ENCODE measurements at places on chromosomes 7 and 10. TPM values are rescaled to one million over a fixed set of nuclear protein-coding genes. Genes with fewer than 3 reads are reported as not detected.
A peak's percentile ranks its signal among the peaks of the same experiment; 100 is the strongest.

CALN1 gene
- total RNA-seq = not detected

TRIP6 gene
- total RNA-seq = 55.7 TPM

PPP1R17 gene
- total RNA-seq = not detected

HABP2 gene
- not detected for total RNA-seq

ZNF425 gene
- 0.97 TPM for total RNA-seq

PPP1R3A gene
- not detected for total RNA-seq

ZNF248 gene
- 9.8 TPM for total RNA-seq

PRSS2 gene
- total RNA-seq = 9.0 TPM

BAZ1B gene
- 43.5 TPM for total RNA-seq

GRCh38 chr7:151086802-151087244, 548 bp downstream of the AGAP3 start:
- DNase-seq = no peak

DNA sequence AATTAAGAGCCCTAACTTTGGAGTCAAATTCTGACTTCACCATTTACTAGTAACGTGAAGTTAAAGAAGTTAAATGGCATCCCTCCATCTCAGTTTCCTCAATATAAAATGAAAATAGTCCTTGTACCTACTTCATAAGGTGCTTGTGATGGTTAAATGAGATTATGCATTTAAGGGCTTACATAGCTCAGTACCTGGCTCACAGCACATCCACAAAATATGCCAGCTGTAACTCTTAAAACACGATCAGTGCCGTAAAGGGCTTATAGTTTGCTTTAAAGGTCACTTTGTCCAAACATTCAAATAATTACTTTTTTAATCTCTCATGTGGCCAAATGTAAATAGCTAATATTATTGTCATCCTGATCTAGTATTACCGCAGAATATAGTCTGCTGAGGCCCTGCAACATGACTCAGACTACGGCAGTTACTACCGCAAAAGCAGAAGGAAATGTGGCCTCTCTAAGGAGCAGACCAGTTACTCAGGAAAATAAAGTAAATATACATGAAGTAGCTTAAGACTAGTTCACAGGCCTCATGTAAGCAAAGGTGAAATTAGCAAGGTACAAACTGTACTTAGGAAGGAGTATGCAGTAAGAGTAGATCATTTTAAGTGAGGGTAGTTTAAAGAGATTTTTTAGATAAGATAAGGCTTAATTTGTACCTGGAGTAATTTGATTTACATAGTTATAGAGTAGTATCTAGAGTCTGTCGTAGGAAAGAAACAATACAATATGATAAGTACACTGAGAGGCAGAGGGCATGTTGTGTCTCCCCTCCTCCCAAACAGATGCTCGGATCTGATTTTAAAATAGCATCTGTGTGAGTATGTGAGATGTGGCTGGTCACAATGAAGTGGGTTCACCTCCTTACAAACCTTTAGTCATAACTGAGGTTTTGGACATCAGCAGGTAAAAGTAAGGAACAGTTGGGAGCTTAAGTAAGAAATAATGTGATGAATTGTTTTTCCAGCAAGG, 13.1 kb downstream of the CASP2 start:
- no peak for DNase-seq

DNA sequence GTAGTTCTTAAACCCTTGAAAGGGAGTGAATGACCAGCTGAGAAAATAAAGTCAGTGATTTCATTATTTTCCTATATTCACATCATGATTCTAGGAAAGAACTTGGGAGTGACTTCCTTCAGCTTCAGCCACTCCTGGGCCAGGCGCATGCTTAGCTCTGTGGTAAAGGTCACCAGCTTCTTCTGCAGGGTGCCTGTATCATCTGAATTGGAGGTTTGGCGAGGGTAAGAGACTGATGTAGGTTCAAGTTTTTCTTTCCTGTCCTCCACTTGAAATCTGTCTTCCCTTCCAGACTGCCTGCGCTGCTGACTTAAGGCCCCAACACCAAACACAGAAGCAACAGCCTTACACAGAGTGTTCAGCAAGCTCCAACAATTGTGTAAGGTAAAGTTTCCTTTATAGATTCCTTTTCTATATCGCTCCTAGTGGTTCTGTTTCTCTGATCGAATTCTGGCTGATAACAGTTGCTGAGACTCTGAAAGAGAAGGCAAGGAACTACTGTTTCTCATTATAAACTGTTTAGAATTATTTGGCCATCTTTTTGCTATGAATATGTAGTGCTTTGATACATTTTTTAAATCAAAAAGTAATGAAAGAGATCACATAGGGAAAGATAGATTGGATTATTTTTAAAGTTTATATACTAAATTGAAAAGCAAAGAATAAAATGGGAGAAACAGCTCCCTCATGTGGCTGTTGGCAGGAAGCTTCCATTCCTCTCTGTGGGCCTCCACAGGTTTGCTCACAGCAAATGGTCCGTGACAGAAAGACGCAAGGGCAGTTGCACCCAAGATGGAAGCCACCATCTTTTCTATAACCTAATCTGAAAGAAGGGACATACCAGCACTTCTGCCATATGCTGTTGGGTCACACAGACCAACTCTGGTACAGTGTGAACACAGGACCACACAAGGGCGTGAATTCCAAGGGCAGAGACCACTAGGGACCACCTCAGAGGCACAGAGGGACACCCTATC, 14.0 kb downstream of the GATAD1 start:
- DNase-seq = no peak

- DNase-seq = no peak
Observed at GRCh38 chr7:18700147-18700546, 204.6 kb downstream of the HDAC9 start.

DNA sequence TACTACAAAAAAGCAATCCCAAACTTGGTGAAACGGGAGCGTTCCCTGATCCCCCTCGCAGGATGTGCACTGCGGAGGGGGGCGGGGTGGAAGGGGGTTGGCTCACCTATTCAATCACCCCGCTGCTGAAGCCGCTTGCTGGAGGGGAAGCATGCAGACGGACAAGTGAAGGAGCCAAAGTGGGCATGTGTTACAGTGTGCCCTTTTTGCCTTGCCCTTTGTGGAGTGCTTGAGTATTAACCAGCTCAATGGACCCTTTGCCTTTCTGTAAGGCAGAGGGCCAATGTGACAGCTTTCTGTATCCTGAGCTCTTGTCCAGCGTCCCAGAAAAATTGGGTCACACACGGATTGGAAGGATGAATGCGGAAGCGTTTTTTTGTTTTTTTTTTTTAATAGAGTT, 348.9 kb upstream of the NPSR1 start:
- DNase-seq = no peak

DNA sequence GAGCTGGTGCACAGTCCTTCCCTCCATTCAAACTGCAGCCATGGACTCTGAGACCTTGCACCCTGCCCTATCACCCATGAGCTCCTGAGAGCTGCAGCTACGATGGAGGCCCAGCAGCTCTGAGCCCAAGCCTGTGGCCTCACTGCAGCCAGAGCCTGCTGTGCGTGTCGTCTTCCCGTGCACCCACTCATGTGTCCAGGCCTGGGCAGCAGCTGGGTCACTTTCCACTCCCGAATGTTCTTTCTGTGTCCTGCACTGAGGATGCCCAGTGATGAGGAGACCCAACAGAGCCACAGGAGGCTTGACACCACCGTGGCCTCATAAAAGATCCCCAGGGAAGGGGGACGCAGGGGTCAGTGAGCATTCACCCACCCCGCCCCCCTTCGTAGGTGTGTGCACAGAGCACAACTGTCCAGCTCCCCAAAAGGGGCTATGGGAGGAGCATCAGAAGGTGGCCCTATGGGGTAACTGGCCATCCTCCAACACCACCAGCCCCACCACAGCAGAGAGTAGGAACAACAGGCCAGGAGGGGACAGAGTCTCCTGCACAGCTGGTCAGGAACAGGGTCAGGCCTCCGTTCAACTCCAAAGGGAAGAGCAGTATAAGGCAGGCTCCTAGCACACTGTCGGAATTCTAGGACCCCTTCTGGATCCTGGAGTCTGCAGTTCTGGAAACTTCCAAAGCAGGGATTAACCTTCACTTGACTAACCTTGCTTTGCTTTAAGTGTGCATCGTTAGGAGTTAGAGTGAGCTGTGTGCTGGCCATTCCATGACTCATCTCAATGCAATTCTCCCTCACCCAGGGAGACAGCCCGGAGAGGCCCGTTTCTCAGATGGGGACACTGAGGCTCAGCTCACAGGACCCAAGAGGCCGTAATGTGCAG, 52.6 kb downstream of the RASGEF1A start:
- no peak for DNase-seq

- DNase-seq = no peak
Observed at GRCh38 chr7:74525881-74526280, 72.2 kb downstream of the GTF2IRD1 start.

DNA sequence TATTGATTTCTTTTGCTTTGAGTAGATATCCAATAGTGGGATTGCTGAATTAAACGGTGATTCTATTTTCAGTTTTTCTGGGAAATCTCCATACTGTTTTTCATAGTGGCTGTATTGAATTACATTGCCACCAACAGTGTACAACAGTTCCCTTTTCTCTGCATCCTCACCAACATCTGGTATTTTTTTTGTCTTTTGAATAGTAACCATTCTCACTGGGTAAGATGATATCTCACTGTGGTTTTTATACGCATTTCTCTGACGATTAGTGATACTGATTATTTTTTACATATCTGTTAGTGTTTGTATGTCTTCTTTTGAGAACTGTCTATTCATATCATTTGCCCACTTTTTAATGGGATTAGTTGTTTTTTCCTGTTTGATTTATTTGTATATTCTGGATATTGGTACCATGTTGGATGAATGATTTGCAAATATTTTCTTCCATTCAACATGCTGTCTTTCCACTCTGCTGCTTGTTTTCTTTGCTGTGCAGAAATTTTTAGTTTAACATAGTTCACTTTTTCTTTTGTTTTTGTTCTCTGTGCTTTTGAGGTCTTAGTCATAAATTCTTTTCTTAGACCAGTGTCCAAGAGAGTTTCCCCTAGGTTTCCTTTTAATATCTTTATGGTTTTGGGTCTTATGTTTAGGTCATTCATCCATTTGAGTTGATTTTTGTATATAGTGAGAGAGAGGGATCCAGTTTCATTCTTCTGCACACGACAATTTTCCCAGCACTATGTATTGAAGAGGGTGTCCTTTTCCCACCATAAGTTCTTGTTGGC, 584.7 kb downstream of the PHTF2 start:
- no peak for DNase-seq

- no peak for DNase-seq
Observed at GRCh38 chr7:83732305-83732704, 83.4 kb upstream of the SEMA3E start.

DNA sequence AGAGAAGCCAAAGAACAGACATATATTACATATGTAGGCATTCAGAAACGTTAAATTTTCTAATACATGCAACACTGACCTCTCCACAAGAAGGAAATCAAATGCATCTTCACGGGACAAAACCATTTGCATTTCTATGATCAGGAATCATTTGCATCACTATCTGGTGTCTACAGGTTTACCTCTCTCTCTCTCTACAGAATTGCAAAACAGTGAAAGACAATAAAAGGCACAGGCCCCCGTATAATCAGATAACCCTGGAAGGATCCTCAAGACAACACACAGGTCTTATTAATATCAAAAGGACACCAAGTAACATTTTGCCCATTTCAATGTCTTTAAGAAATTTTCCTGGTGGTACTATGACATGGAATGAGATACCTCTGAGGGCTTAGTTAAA, 306.3 kb downstream of the GPAM start:
- no peak for DNase-seq

GRCh38 chr7:69395061-69395714, 203.1 kb upstream of the AUTS2 start:
- peak; percentile 84 for DNase-seq

DNA sequence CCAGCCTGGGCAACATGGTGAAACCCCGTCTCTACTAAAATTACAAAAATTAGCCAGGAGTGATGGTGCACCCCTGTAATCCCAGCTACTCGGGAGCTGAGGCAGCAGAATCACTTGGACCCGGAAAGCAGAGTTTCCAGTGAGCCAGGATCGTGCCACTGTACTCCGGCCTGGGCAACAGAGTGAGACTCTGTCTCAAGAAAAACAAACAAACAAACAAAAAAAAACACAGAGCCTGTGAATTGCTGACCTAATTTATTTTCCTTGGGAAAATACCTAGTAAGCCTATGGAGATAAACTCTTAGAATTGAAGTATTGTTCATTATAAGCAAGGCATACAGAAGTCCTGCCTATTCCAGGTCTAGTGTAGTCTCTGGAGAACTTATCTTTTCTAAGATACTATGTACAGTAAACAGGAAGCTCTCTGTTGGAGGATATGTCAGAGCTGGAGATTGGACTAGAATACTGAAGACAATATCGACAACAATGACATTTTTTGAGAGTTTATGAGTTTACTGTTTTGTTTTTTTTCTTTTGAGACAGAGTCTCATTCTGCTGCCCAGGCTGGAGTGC, 14.9 kb downstream of the GTF2I start:
- no peak for DNase-seq

GRCh38 chr10:47252093-47252780, 47.8 kb upstream of the GDF10 start:
- DNase-seq = no peak

DNA sequence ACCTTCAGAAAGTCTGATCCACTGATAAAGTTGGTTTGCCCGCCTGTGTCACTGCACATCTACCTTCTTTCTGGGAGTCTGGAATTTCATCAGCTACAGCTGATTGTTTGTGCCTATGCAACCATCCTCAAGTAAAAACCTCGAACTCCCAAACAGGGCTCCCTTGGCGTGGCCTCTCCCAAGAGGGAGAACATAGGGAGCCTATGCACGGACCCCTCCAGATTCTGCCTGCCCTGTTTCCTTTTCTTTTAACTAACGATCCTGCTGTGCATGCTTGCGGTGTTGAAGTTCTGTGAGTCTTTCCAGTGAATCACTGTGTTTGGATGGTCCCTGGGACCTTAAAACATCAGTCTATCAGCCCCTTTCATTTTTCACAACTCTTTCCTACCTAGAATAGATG, 226.9 kb upstream of the SEMA3D start:
- DNase-seq = no peak

- no peak for DNase-seq
Observed at GRCh38 chr10:73251683-73252444, 580 bp downstream of the MRPS16 start.

DNA sequence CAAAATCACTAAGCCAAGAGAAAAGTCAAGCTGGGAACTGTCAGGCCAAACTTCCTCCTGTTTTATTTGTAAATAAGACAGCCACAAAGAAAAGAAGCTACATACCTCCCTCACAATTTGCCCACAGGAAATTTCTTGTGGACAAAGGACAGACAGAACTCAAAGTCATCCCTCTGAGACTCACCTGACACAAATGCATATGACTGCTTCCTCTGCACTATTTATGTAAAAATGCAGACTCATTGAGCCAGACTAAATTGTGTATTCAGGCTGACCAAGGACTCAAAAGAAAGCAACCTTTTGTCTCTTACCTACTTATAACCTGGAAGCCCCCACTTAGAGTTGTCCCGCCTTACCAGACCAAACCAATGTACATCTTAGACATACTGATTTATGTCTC, 11.8 kb downstream of the TOMM7 start:
- no peak for DNase-seq

Measured in posterior vena cava (tissue), 2 donors.